Activated T-helper 1 cell treated with Interleukin-2 at 50 U/mL for 16 hours (primary cell): ENCODE measurements at places on chromosomes 1 and 21.

DNA sequence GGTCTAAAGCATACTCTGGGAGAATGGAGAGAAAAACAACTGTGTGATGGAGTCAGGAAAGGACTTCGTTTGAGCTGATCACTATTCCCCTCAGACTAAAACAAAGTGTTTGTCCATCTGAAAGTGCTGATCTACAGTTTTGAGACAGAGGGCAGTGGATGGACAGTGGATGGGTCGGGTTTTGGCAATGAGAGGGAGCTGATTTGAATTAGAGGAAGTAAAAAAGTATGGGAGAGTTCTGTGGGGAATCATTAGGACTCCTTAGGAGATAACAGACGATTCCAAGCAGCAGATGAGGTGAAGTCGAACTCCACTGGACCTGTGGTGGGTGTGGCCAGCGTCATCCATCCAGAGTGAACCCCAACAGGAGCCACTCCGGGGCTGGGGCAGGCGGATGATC is 62.3 kb downstream of the PTGS2 start:
- DNase-seq: no peak

DNA sequence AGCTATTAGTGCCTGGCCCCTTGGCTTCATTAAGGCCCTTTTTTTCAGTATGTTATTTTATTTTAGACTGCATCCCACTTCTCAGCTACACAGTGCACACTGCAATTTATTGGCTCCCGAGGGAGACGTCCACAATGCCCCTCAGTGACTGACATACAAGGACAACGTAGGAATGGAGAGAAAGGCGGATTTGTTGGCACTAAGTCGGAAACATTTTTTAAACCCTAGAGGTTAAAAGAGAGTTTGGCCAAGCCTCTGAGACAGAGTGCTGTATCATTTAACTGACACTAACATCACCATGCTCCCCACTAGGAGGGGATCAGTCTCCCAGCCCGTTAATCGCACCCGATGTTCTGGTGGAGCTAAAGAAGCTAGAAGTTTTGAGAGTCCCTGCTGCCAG is 45.7 kb upstream of the FOXD3 start:
- no peak for DNase-seq

GRCh38 chr1:248858891-248859889 is at the start of gene ZNF692:
TSS of gene ZNF692 (minus strand) at chr1:248859085. CDS start at chr1:248858309, 776 bp downstream.
- peak; percentile 96 for DNase-seq

- DNase-seq: no peak
Observed at GRCh38 chr1:38608202-38608864, 251.2 kb downstream of the RRAGC start.

DNA sequence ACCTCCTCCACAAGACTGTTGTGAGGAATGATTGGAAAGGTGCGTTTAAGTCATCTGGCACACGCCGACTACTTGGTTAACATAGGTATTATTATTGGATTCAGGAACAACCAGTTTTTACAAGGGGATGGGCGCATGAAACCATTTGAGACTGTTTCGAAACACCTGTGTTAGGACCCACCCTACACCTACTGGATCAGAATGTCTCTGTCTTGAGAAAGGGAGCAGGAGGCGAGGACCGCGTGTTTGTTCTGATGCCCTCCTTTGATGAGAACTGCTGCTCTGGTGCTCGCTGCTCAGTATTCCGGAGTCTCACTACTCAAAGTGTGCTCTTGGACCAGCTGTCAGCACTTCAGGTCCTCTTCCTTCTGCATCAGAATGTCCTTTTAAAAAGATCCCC is 7.3 kb downstream of the H6PD start:
- no peak for DNase-seq

GRCh38 chr21:25806060-25806459 is 71.3 kb downstream of the GABPA start:
- DNase-seq: no peak

GRCh38 chr1:205258719-205259118 is 31.0 kb downstream of the TMCC2 start:
- no peak for DNase-seq

DNA sequence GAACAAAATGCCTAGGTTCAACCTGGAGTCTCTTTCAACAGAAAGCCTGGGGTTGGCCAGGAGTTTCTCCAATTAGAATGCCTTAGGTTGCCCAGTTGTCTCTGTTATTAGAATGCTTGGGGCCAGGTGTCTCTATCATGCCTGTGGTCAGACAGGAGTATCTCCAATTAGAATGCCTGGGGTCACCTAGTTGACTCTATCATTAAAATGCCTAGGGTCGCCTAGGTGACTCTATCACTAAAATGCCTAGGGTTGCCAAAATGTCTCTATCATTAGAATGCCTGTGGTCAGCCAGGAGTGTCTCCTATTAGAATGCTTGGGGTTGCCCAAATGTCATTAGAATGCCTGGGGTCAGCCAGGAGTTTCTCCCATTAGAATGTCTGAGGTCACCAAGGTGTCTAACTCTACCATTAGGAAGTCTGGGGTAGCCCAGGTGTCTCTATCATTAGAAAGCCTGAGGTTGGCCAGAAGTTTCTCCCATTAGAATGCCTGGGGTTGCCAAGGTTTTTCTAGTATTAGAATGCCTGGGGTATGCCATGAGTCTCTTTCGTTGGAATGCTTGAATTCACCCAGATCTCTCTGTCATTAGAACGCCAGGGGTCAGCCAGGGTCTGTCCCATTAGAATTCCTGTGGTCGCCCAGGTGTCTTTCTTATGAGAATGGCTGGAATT is 57.9 kb downstream of the RNF187 start:
- no peak for DNase-seq

DNA sequence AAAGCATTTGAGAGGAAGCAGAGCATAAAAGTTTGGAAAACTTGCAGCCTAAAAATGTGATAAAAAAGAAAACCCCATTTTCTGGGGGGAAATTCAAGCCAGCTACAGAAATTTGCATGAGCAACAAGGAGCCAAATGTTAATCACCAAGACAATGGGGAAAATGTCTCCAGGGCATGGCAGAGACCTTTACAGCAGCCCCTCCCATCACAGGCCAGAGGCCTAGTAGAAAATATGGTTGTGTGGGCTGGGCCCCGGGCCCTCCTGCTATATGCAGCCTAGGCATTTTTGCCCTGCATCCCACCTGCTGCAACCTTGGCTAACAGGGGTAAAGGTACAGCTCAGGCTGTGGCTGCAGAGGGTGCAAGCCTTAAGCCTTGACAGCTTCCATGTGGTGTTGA is 299.6 kb upstream of the NCAM2 start:
- DNase-seq: no peak

GRCh38 chr1:3881193-3881480 is 18.9 kb downstream of the C1orf174 start:
- no peak for DNase-seq

GRCh38 chr1:54995013-54995760 is 3.5 kb upstream of the BSND start:
- no peak for DNase-seq

DNA sequence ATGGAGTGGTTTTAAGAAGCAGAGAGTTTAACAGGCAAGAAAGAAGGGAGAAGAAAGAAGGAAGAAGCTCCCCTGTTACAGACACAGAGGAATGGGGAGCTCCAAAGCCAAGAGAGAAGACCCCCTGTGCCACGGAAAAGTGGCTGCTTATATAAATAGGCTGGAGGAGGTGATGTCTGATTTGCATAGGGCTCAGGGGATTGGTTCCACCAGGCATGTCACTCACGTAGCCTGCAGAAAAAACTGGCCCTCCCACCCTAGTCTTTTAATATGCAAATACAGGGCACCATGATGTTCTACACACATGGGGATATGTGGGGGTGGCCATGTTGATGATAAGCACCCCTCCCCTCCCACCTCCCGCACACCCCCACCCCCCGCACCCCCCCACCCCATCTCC is 99.6 kb downstream of the ETS2 start:
- DNase-seq: no peak

- DNase-seq: no peak
Observed at GRCh38 chr1:158646465-158646864, 40.0 kb downstream of the SPTA1 start.

- no peak for DNase-seq
Observed at GRCh38 chr1:223249854-223250631, 107.0 kb upstream of the TLR5 start.

DNA sequence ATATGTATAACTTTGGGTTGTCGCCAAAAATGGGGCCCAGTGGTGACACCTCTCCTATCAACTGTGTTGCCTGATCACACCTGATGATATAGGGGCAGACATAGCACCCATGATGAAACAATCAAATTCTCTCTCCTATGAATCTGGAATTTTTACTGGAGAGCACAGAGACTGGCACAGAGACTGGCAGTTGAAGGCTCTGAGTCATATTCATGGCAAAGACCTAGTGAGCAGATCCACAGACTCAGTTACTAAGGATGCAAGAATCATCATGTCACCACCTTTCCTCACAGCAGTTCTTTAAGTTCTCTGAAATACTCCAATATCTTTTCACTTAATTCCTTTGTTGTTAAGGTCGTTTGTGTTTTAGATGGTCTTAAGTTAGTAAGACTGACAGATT is 60.0 kb downstream of the APCS start:
- no peak for DNase-seq

GRCh38 chr1:225849925-225850324 is 32.3 kb downstream of the TMEM63A start:
- DNase-seq: no peak

- no peak for DNase-seq
Observed at GRCh38 chr1:229013981-229014380, 256.9 kb upstream of the RAB4A start.

DNA sequence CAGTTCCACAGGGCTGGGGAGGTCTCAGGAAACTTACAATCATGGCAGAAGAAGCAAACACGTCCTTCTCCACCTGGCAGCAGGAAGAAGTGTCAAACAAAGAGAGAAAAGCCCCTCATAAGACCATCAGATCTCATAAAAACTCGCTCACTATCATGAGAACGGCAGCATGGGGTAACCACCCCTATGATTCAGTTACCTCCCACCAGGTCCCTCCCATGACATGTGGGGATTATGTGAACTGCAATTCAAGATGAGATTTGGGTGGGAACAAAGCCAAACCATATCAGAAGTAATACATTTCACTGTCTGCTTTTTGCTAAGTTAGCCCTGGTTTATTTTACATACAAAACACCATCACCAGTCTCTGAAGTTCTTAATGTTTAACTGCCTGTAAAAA is 68.5 kb downstream of the RBM11 start:
- DNase-seq: no peak

DNA sequence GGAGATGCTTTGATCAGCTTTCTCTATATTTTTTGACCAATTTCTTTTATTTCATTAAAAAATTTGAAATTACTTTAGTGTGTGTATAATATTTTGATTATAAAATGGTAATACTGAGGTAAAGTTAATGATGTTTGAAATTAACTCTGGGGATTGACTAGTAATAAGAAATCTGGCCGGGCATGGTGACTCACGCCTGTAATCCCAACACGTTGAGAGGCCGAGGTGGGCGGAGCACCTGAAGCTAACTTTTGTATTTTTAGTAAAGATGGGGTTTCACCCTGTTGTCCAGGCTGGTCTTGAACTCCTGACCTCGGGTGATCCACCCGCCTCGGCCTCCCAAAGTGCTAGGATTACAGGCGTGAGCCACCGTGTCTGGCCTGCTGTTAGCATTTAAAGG is 17.5 kb downstream of the SCP2 start:
- DNase-seq: no peak

DNA sequence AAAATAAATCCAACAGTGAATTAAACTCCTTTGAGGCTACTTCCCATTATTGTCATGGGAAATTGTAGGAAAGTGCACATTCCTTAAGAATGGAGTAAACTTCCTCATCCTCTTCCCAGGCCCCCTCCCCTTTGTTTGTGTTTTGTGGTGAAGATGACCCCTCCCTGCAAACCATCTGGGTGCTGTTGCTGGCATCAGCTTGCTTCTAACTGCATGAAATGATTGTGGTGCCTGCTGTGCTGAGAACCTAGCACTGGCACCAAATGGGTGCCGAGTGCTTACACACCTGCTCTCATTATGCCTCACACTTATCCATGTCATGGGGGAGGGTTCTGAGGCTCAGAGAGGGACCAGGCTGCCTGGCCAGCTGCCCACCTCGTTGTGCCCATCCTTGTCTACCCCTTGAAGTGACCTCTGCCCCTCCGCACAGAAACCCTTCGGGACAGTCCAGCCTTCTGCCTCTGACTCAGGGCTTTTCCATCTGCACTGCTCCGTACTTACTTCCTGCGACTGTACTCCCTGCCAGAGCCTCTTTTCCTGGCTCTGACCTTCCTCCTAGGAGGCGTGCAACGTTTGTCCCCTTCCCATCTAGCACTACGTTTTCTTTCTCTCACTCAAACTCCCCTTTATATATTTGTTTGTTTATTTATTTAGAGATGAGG is 30.6 kb downstream of the CAPN2 start:
- DNase-seq: no peak

DNA sequence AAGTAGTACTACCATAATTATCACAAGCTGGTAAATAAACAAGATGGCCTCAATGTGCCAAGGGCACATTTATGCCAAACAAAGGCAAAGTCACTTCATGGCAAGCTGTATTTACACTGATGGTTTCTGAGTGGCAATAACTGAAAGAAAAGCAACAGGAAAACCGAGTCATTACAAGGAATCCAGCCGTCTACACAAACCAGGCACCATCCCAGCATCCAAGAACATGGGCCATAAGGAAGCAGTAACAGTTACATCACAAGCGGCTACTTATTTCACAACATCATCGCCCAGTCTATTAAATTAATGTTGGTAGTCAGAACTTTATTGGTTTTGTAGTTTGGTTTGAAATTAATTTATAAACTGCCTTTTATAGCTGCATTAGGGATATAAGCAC is 214.2 kb downstream of the RERE start:
- DNase-seq: no peak
